Heart left ventricle (tissue), 16 donors: ENCODE measurements at places on chromosomes 16 and 17. TPM values are rescaled to one million over a fixed set of nuclear protein-coding genes. Genes with fewer than 3 reads are reported as not detected.

DNA sequence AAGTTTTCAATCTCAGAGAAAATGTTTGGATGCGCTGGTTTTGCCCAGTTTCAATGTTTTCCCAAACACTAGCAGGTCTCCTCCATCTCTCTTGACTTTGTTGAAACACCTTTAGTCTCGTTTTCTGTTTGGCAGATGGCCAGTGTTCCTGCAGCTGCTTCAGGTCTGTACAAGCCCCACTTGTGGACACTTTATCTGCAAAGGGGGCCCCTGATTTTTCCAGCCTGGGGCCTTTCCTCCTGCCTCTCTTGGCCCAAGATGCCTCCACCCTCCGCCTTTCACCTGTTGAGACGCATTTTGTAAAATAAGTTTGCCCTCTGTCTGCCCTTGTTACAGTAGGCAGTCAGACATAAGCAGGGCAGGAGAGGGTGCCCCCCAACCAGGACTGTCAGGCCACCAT lies 21.8 kb upstream of the PRM1 start:
- no peak for DNase-seq

DNA sequence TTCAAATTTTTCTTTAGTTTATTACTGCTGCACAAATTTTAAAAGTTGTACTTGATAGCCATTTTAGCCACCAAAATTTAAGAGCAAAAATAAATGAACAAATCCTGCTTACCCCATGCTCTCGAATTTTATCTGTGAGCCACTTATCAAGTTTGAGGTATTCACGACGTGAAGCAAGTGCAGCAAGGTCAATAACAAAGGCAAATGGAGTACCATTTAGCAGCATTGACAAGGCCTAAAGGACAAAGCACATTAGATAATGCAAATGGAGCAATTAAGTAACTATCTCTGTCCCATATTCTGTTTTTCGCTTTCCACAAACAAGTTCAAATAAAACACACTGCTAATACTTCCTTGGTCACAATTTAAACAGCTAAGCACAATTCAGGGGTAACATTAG lies 54.7 kb downstream of the CNOT1 start:
- no peak for DNase-seq

PLEKHH3 gene
- total RNA-seq = 20.2 TPM

KRT24 gene
- total RNA-seq = not detected

IGSF6 gene
- 1.6 TPM for total RNA-seq

HOXB8 gene
- not detected for total RNA-seq

PPM1E gene
- total RNA-seq = 0.21 TPM

DNA sequence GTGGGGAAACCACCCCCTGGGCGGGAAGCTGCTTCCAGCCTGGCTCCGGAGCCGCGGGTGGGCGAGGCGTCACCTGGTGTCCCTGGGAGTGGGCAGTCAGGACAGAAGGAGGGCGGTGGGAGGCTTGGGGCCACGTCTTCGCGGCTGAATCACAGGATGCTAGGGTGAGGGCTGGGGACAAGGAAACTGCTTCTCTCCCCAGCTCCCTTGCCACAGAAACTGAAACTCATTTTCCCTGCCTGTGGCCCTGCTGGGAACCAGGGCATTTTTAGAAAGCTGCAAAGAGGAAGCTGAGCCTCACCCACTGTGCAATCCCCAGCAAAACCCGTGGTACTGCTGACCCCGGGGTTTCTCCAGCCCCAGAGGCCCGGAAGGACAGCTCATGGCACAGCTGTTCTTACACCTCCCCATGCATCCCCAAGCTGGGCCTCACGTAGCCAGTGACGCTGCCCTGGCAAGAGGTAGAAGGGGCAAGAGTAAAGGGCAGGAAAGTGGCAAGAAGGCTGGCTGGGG lies 8.2 kb downstream of the RHBDF2 start:
- peak; percentile 71 for DNase-seq

DNA sequence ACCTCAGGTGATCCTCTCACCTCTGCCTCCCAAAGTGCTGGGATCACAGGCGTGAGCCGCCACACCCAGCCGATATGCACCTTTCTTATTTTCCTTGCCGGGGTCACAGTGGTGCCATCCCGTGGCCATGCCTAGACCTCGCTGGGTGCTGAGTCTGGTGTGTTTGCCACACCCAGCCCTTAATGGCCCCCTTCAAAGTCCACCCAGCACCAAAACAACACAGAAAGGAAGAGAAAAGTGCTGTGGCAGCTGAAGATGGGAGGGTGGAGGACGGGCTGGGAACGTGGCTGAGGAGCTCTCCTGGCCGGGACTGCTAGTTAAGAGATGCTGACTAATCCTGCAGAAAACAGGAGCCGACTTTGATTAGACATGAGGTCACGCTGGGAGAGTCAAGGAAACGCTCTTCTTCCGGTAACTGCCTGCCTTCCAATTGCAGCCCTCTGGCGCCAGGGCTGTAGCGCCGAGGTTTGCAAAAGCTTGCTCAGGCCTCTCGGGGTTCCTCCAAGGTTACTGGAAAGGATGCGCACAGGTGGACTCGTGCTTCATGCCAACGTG lies 10.9 kb downstream of the SLC43A2 start:
- DNase-seq = no peak

DNA sequence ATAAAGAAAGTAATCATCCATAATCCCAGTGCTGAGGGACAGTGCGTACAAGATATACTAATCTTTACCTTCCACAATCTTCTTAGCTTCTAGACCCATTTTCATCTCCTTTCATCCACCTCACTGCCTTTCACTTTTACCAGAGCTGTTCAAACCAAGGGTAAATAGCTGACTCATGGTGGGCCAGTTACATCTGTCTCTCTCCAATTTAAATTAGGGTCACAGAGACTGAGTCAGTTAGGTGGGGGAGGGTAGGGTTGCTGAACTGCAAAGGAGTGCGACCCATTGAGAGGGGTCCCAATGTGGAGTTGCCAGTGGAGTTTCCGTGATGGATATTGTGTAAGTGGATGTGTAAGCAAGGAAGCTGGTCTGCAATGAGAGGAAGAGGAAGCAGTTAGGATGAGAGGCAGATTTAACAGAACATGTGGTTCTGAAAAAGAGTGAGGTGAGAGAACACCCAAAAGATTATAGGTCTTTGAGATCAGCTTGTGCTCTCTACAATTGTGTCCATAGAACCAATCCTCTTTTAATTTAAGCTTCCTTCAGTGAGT lies 83.5 kb downstream of the GP2 start:
- DNase-seq = no peak

GRCh38 chr16:89560378-89561141 lies at the start of gene RPL13:
Gene RPL13 (plus strand): TSS chr16:89560682. CDS start chr16:89560960, 278 bp downstream.
- DNase-seq = peak; percentile 96

BRICD5 gene
- total RNA-seq = 3.0 TPM

DNA sequence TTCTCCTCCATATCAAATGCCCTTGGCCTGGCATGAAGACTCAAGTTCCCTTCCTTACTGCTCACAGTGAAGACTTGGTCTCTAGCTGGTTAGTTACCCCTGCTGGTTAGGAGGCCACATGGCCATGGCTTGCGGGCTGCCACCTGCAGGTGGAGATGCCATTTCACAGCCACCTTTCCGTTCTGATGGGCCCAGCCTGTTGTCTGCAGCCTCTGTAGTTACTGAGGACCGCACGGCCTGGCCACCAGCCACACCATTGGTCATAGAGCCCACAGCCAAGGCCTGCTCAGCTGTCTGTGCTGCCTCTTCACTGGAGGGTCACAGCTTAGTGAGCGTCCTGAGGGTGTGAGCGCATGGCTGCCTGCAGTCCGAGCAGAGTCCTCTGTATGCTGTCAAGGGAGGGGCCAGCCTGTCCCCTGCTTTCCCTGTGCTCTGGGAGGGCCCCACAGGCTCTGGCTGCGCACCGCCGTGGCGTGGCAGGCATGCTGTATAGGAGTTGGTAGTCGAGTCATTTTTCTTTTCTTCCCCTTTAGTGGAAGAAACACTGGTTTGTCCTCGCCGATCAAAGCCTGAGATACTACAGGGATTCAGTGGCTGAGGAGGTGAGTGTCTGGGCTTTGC lies 59.2 kb downstream of the PLD6 start:
- no peak for DNase-seq

DNA sequence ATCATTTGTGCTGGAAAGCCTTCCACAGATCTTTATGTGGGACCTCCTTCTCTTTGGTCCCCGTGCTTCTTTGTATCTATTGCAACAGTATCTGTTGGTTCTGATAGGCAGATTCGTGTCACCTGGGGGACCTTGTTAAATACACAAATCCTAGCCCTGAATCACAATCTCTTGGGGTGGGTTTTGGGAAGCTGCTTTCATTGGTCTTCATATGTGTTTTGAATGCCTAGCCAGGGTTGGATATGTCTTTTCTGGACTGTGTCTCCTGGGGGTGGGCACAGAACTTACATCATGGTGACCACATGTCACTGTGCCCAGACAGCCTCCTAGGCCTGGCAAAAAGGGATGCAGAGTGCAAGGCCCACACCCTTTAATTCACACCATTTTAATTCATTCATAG lies 81.0 kb upstream of the HNF1B start:
- no peak for DNase-seq

WNT9B gene
- total RNA-seq = 0.19 TPM

GRCh38 chr16:56192986-56193945 lies 2.0 kb downstream of the GNAO1 start:
- no peak for DNase-seq

GRCh38 chr16:23424292-23424958 lies 28.6 kb downstream of the COG7 start:
- no peak for DNase-seq

DNA sequence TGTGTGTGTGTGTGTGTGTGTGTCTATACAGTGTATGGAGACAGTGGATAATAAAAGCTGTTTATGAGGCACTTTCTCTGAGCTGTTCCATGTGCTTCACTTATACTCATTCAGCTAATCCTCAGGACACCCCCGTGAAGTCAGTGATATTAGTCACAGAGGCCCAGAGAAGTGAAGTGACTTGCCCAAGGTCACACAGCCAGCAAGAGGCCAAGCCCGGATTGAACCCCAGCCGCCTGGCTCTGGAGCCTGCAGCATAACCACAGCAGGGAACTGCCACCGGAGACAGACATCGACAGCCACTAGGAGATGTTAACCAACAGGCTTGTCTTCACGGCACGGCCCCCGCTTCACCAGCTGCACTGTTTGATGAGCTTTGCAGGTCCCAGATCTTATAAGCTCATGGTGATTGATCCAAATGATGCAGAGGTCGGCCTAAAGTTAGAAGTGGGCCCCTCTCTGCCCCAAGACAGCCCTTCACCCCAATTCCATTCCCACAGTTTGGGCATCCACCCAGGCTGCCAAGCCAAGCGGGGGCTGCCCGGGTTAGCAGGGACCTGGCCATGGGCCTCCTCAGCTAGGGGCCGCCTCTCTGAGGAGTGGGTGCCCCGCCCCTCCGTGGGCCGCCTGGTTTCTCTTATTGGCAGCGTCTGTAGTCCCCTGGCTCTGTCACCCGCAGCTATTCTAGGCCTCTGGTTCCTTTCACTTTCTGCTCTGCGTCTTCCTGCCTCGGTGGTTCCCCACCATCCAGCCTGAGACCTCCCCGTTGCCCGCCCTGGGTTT lies 30.9 kb downstream of the SOCS1 start:
- no peak for DNase-seq

- DNase-seq = no peak
Observed at GRCh38 chr17:36807496-36808179, 129.6 kb upstream of the LHX1 start.

- DNase-seq = no peak
Observed at GRCh38 chr17:69503711-69504110, 89.2 kb downstream of the MAP2K6 start.

DNA sequence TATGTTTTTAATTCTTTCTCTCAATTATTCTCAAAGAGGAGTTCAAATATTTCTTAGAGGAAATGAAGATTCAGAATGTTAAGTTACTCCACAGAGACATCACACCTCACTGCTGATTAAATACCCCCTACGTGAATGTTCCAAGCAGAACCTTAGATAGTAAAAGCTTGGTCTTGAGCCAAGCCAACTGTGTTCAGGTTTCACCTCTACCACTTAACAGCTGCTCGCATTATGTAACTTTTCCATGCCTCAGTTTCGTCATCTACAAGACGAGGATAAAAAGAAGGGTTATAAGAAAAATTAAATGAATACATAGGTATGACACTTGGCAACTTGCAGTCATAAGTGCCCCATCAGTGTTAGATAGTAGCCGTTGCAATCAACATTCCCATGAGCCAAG lies 356.2 kb downstream of the RBFOX1 start:
- no peak for DNase-seq

GRCh38 chr17:74646231-74646630 lies 22.7 kb upstream of the CD300E start:
- no peak for DNase-seq

DNA sequence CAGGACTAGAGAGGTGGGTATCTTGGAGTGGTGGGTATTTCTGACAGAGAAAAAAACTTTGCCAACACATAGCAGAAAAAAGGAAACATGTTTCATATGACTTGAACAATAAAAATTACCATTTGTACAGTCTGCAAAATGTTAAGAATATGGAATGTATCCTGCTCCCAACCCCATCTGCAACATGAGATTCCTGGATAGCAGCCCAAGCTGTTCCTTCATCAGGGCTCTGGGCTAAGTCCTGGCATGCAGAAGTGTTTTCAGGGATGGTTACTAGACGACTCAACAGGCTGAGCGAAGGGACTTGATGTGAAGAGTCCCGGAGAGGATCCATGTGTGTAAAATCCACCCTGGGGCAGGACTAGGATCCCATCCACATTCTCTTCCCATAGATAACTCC lies 121.0 kb upstream of the IRX3 start:
- DNase-seq = no peak

DNA sequence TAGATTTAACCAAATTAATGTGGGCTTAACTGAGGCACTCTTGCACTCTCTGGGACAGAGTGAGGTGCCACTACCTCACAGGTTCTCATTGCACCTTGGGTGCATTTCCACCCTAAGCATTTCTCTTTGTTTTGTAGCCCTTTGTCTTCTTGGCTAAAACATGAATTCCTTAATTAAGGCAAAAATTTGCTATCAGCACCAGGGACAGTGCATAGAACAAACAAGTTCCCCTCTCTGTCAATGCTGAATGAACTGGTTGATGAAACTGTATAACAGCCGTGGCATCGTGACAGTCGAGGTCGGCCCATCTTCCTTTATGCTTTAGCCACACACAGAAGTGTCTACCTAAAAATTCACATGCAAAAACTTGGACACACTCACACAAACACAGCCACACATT lies 74.8 kb downstream of the HS3ST2 start:
- DNase-seq = no peak

DNA sequence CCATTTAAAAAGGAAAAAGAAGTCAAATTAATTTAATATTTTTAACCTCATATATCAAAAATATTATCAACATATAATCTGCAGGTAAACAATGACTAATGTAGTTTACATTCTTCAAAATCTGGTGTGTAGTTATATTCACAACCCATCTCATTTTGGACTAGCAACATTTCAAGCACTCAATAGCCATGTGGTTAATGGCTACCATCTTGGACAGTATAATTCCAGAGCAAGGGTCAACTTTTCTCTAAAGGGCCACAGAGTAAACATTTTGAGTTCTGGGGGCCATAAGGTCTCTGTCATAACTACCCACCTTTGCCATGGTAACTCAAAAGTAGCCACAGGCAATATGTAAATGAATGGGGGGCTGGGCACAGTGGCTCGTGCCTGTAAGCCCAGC lies 153.9 kb downstream of the PARN start:
- DNase-seq = no peak

DNA sequence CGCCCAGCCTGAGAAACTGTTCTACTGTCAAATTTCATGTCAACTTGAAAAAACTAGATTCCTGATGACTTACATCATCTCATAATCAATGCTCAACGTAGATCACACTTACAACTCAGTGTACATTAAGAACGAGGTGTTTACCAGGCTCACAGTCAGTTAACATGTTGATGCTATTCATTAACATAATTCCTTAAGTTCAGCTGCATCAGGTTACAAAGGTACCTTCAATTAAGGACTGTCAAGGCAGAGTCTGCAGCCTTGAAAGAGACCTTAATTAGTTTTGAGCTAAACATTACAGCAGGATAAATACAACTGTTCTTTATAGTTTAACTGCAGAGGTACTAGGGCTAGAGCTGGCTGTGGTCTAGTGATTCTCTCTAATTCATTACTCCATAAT lies 1.9 kb downstream of the GNA13 start:
- no peak for DNase-seq

OTOA gene
- 0.37 TPM for total RNA-seq
